Fibroblast of gingiva (primary cell): ENCODE measurements at places on chromosomes 6 and 20.
A peak's percentile ranks its signal among the peaks of the same experiment; 100 is the strongest.

GRCh38 chr20:15570156-15570555, 1003.1 kb downstream of the KIF16B start:
- DNase-seq = no peak

DNA sequence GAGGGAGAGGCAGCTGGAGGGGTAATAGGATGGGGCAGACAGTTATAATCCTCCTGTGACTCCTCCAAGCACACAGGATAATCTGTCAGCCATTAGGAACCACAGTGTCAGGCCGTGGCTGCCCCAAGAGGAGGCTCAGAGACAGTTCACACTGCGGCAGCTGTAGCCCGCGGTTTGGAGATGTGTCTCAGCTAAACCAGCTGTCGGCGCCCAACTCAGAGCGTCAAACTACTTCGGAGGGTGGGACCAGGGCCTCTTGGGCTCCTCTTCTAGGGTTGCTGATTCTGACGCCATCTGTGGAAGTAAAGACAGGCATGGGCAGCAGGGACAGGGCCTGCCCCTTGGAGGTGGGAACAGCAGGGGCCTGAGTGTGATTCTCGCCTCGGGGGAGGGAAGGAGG, 309.8 kb downstream of the CDC5L start:
- DNase-seq = no peak

- DNase-seq = no peak
Observed at GRCh38 chr6:134034961-134035822, 17.2 kb downstream of the SLC2A12 start.

GRCh38 chr6:139508023-139508422, 133.6 kb upstream of the CITED2 start:
- peak; percentile 79 for DNase-seq

DNA sequence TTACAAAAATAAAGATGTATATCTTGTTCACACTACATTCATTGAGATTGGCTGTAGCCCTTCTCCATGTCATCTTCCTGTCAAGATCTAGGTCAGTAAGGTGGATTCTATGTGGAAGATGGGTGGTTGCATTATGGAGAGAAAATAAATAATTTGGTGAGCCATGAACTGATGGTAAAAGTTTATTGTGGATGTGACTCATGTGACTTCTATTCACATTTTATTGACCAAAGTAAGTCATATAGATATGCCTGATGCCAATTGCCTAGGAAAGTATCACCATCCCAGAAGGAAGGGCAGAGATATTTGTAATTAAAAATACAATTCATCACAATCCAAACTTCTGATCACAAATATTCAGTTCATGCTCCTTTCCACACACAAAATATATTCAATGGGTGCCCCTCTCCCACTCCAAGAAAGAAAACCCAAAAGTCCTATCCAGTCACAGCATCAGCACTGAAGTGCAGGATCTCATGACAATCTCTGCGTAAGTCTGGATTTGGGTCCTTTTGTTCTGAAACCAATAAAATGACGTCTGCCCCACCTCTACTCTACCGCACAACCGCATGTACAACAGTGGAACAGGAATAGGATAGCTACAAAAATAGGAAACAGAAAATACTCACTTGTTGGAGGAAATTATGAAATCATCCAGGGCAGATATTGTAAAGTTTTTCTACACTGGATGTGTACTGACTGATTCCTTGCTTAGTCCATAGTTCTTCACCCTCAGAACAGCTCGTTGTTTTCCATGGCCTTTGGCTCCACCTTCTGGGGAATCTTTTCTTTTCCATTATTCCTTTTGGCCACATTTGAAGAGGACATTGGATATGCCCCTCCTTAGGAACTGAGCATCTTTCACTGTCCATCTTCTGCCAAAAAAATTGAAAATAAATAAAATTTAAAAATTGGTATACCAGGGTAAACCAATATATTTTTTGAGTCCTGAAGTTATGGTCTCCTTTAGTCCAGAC, 16.1 kb upstream of the SLC17A3 start:
- DNase-seq = peak; percentile 52

DNA sequence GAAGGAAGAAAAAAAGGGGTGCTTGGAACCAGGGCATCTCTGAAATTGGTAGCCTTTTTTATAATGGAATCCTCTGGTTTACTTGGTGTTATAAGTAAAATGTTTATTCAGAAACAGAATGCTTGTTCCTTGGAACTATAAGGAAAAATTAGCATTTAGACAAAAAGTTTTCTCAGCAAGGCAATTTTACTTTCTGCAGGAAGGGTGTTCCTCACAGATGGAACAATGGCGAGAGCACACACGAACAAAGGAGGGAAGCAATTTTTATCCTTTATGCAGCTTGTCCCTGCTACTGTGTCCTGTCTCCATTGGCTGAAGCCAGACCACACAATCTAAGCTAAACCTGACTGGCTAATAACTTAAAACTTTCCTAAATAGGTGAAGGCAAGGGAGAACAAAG, 22.7 kb upstream of the FANCE start:
- DNase-seq = no peak

GRCh38 chr6:88965691-88966090, 2.3 kb upstream of the RNGTT start:
- DNase-seq = no peak

DNA sequence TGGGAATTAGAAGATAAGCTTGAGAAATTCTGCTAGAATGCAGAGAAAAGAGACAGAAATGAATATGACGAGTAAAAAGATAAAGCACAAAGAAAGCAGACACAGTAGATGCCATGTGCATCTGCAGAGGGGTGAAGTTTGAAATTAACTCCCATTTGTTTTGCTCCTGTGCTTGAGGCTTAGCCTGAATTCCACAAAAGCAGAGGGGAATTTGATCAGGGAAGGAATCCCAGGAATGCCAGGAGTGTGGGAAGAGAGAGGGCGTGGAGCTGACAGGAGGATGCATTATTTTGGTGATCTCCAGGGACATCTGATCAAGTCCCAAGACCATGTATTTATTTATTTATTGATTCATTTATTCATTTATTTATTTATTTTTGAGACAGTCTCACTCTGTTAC, 55.6 kb downstream of the SLC22A1 start:
- DNase-seq = no peak

- DNase-seq = peak; percentile 88
Observed at GRCh38 chr6:148358196-148358785, 15.7 kb downstream of the SASH1 start.

- no peak for DNase-seq
Observed at GRCh38 chr20:39825950-39826349, 863.1 kb downstream of the MAFB start.

- peak; percentile 88 for DNase-seq
Observed at GRCh38 chr20:5731753-5732366, 18.3 kb upstream of the SHLD1 start.

GRCh38 chr20:40390654-40391053, 298.4 kb downstream of the MAFB start:
- no peak for DNase-seq

GRCh38 chr6:3290931-3291211, 32.1 kb downstream of the PSMG4 start:
- no peak for DNase-seq

DNA sequence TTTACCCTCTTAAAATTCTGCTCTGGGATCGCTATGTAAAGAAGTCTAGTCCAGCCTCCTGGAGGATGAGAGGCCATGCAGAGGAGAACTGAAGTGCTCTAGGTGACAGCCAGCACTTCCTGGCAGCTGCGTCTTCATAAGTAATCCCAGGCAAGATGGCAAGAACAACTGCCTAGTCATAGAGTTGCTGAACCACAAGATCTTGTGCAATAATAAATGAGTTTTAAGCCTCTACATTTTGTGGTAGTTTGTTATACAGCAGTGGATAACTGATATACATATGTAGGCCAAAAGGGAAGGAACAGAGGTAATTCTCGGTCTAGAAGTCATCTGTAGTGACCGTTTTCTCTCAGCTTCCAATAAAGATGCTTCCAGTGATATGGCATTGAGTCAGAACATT, 103.8 kb upstream of the FLRT3 start:
- DNase-seq = peak; percentile 69

DNA sequence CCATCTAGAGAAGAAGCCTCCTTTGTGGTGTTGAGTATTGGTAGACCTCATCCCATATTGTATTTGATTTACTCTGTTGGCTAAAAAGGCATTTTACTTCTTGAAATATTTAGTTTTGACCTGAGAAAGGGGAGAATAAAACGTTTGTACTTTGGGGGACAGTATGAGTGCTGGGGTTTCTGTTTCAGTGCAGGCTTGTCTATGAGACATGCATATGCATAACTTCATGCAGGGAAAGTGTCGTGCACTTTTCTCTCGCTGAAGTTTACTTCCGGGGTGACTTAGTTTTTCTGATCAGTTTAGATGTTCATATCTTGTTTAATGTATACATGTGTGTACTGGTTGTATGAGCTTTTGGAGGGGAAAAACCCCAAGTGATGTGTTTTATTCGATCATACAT, 59.5 kb downstream of the UTRN start:
- DNase-seq = no peak

GRCh38 chr20:4074877-4075455, 59.6 kb upstream of the RNF24 start:
- no peak for DNase-seq

DNA sequence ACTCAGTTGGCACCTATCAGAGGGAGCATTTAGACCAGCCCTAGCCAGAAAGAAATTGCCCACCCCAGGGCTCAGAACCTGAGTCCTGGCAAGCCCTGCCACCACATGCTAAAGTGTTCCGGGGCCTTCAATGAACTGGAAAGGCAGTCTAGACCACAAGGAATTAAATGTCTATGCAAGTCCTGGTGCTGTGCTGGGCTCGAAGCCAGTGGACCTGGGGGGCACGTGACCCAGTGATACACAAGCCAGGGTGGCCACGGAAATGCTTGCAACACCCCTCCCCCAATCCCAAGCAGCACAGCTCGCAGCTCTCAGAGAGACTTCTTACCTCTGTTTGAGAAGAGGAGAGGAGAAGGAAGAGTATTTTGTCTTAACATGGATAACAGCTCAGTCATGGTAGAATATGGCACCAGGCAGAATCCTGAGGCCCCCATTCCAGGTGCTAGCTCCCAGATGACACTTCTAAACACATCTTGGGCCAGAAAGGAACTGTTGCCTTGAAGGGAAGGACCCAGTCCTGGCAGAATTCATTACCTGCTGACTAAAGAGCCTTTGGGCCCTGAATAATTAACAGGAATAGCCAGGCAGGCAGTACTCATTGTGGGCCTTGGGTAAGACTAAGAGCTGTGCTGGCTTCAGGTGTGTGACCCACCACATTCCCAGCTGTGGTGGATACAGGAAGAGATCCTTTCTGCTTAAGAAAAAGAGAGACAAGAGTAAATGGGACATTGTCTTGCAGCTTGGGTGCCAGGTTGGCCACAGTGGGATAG, 111.3 kb downstream of the BTBD9 start:
- peak; percentile 11 for DNase-seq

DNA sequence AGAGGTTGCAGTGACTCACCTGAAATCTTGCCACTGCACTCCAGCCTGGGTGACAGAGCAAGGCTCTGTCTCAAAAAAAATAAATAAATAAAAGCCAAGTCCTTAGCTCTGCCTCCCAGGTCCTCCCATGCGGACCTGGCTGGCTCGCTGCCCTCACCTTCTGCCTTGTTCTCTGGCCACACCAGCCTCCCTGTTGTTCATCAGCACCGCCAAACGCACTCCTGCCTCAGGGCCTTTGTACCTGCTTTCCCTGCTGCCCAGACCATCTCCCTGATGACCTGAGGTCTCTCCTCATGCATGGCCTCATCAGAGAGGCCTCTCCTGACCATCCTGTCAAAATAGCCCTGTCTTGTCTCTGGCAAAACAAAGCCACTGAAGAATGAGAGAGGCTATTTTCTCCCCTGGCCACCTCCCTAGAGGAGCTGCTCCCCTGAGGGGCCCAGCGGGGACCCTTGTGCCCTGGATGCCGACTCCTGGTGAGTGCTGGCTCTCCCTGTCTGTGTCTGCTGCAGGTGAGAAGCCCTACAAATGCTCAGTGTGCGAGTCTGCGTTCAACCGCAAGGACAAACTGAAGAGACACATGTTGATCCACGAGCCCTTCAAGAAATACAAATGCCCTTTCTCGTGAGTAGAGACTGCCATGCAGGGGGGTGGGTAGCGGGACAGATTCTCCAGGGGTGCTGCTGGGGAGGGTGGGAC, 22.6 kb upstream of the CHMP4B start:
- no peak for DNase-seq

GRCh38 chr6:119201480-119201879, 123.0 kb upstream of the FAM184A start:
- DNase-seq = no peak

GRCh38 chr6:142914369-142914768, 30.6 kb downstream of the HIVEP2 start:
- no peak for DNase-seq

DNA sequence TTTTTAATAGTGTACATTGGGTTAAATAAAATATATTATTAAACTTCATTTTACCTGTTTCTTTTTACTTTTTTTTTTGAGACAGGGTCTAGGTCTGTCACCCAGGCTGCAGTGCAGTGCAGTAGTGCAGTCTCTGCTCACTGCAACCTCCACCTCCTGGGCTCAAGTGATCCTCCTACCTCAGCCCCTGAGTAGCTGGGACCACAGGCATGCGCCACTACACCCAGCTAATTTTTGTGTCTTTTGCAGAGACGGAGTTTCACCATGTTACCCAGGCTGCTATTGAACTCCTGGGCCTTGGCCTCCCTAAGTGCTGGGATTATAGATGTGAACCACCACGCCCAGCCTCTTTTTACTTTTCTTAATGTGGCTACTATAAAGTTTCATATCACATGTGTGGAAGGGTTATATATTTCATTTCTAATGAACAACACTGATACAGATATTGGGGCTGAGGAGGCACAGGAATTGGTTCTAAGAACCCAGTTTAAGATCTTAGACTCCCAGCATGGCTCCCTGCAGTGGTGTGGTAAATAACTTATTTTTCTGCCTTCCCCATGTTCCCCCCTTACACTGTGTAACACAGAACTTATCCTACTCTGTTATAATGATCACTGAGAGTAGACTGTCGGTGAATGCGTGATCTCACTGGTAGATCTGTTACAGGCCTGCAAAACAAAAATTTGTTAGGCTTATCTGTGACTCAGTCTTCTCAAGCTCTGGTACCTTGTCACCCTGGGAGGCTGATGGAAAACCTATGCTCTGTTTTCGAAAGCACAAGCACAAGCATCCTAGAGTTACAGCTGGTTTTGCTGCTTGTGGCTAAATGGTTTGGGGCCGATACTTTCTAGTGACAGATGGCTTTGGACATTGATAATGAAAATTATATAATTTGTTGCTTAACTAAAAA, 5.8 kb upstream of the ATXN1 start:
- DNase-seq = no peak

GRCh38 chr6:44738601-44739146, 351.2 kb downstream of the CDC5L start:
- DNase-seq = peak; percentile 90

GRCh38 chr6:110609101-110609500, 132.7 kb upstream of the SLC22A16 start:
- no peak for DNase-seq

GRCh38 chr20:50399555-50399916, 110.6 kb upstream of the PTPN1 start:
- no peak for DNase-seq

- no peak for DNase-seq
Observed at GRCh38 chr6:84348801-84349200, 121.4 kb upstream of the CEP162 start.

- DNase-seq = peak; percentile 42
Observed at GRCh38 chr6:112308476-112308875, 38.7 kb upstream of the RFPL4B start.
